MG63 (cell line): ENCODE measurements at places on chromosomes 3 and 15.

- DNase-seq = no peak
These were observed 19.8 kb downstream of the ADAMTS9 start for GRCh38 chr3:64667887-64668581.

GRCh38 chr15:66151809-66152208 lies 101.7 kb downstream of the MEGF11 start:
- no peak for DNase-seq

GRCh38 chr15:80789296-80789695 lies 10.1 kb downstream of the CEMIP start:
- DNase-seq = no peak

DNA sequence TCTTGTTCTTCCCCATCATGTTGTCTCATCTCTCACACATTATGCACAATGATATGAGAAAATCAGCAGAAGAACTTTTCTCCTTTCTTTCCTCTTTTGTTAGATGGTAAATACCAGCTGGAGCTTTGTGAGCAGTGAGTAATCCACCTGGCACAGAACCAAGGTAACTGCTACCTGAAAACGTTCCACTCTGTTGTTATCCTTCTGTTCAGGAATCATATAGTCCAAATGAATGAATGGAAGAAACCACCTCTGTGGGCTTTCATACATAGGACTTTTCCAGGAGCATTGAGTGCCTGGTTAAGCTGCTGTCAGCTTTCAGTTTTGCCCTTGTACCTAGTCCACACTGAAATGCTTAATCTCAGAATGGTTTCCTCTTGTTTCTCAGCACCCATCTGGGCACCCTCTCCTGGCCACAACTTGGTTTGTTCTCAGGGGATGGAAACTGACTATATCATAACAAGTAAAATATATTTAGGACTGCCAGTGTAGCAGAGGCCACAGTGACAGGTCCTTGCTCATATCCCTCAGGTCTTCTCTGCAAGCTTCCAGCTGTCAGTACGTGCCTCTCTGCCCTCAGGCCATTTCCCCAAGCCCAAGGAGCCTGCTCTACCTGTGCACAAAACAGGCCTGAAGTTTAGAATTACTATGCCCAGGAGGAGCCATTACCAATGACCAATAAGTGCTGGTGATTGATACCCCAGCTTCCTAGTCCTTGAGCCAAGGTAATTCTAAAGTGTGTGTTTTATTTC lies 23.5 kb upstream of the SLC4A7 start:
- no peak for DNase-seq
